Type B pancreatic cell (in vitro differentiated cells): ENCODE measurements at places on chromosomes 11 and 22. TPM values are rescaled to one million over a fixed set of nuclear protein-coding genes. Genes with fewer than 3 reads are reported as not detected.

- H3K27ac ChIP-seq = no peak overlapping the region
- DNase-seq = no peak
- H3K4me1 ChIP-seq = no peaks in the 10 kb centered on the region
- H3K4me3 ChIP-seq = no peak overlapping the region
Observed at GRCh38 chr22:44245438-44245837, 64.7 kb downstream of the PARVG start.

- H3K27me3 ChIP-seq = no peaks in the 10 kb centered on the region
- H3K36me3 ChIP-seq = peaks cover 26% of the 10 kb centered on the region
- no peak for DNase-seq
- H3K27ac ChIP-seq = no peak overlapping the region
- H3K4me1 ChIP-seq = peaks cover 9% of the 10 kb centered on the region
Observed at GRCh38 chr11:116849060-116849459, 11.6 kb upstream of the APOA1 start.

DNA sequence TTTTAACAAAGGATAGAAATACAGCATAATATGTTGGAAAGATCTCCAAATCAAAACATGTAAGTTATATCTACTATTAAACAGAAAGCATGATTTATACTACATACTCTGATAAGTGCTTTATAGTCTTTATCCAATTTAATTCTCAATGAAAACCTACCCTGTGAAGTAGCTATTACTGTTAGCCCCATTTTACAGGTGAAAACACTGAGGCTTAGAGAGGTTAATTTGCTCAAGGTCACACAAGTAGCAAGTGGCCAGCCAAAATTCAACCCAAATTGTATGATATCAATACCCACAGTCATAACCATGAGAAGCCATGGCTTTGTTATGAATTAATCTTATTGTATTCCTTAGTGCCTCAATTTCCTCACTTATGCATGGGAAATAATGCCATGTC, 675 bp upstream of the OR5AN1 start:
- no peaks in the 10 kb centered on the region for H3K4me1 ChIP-seq
- no peaks in the 10 kb centered on the region for H3K36me3 ChIP-seq
- no peak overlapping the region for H3K27ac ChIP-seq
- no peak for DNase-seq
- no peaks in the 10 kb centered on the region for H3K27me3 ChIP-seq

- no peak overlapping the region for H3K27ac ChIP-seq
- peak; percentile 61 for DNase-seq
- H3K4me1 ChIP-seq = no peaks in the 10 kb centered on the region
Observed at GRCh38 chr22:36736701-36737320, 33.3 kb upstream of the CACNG2 start.

GRCh38 chr22:43088627-43088983, 586 bp downstream of the TTLL1 start:
- H3K27ac ChIP-seq = peak overlapping the region; percentile 70
- H3K27me3 ChIP-seq = no peaks in the 10 kb centered on the region
- peaks cover 6% of the 10 kb centered on the region for H3K36me3 ChIP-seq
- no peak for DNase-seq
- peak overlapping the region; percentile 89 for H3K4me3 ChIP-seq
- no peaks in the 10 kb centered on the region for H3K4me1 ChIP-seq

DNA sequence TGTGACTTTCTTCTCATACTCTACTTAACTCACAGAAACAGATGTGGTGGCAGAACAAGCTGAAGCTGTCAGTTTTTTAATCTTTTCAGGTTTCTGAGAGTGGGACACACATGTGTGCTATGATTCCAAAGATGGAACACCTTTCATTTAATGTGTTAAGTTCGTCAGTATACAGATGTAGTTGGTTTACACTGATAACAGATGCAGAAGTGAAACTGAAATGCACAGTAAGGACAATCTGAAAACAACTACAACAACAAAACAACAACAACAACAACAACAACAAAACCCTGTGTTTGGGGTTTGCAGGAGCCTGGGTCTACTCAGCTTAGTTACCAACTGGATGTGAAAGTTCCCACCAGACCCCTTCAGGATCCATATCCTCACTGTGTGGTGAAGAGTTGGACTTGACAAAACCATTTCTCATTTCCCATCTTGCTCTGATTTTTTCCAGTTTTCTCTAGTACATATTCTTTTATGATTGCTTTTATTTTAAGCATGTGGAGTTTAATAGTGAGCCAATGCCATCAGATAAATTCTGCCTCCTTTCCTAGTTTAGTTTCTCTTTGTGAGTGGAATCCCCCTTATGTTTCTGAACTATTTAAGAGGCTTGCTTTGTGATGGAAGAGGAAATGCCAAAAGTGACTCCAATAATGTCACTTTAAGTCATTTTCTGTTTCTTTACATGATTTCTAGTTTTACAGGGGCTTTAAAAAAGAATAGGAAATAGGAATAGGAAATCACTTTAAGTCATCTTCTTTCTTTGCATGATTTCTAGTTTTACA, 47.8 kb downstream of the ARHGAP42 start:
- DNase-seq = no peak
- no peak overlapping the region for H3K27ac ChIP-seq
- no peak overlapping the region for H3K4me3 ChIP-seq
- H3K4me1 ChIP-seq = peaks cover 25% of the 10 kb centered on the region
- H3K27me3 ChIP-seq = no peaks in the 10 kb centered on the region
- peaks cover 4% of the 10 kb centered on the region for H3K36me3 ChIP-seq

- no peak for DNase-seq
- peak overlapping the region; percentile 67 for H3K27ac ChIP-seq
- peaks cover 8% of the 10 kb centered on the region for H3K4me1 ChIP-seq
Observed at GRCh38 chr22:24422102-24422665, 5.2 kb upstream of the ADORA2A start.

DNA sequence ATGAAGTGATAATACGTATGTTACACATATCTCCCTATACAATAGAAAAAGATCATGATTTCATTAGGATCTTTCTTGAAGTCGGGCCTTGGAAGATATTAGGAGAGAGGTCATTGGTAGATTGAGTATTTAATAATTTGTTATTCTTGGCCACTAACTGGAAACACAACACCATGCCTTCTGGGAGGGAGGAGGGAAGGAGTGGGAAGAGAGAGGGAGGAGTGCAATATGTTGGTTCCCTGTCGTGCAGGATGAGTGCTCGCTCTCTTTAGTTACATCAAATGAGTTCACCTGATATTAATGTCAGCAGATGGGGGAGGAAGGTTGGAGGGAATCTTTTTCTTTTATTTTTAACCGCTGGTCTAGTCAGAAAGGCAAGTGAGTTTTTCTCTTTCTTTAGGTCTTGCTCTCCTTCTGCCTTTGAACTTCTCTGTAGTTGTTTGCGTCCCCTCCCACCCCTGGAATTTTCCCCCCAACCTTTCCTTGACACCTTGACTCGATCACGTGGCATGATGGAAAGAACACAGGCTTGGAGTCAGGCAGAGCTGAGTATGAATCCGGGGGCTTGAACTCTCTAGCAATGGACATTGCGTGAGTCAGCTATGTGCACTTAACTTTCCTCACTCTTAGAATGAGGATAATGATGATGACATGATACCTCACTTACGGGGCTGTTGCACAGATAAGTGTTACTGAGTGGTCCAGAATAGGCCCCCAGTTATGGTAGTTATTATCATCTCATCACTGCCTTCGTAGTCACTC, 6.2 kb downstream of the ADAMTS15 start:
- no peak for DNase-seq
- H3K27me3 ChIP-seq = peaks cover 33% of the 10 kb centered on the region
- H3K36me3 ChIP-seq = peaks cover 13% of the 10 kb centered on the region
- H3K4me1 ChIP-seq = peaks cover 34% of the 10 kb centered on the region
- peak overlapping the region; percentile 15 for H3K4me3 ChIP-seq
- H3K27ac ChIP-seq = no peak overlapping the region

DNA sequence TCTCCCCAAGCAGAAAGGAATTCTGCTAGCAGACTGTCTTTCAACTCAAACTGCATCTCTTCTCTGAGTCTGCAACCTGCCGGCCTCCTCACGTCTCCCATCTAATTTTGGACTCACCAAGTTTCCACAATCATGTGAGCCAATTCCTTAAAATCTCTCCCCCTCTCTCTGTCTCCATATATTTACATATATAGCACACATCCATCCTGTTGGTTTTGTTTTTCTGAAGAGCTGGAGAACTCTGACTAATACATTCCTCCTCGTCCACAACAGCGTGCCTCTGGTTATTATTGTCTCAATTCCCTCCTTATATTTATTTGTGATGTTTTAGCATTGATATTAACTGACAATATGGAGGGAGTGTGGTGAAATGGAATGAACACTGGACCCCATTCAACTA, 29.6 kb upstream of the FJX1 start:
- H3K27ac ChIP-seq = no peak overlapping the region
- no peak overlapping the region for H3K4me3 ChIP-seq
- H3K36me3 ChIP-seq = no peaks in the 10 kb centered on the region
- no peak for DNase-seq
- peaks cover 58% of the 10 kb centered on the region for H3K27me3 ChIP-seq

DNA sequence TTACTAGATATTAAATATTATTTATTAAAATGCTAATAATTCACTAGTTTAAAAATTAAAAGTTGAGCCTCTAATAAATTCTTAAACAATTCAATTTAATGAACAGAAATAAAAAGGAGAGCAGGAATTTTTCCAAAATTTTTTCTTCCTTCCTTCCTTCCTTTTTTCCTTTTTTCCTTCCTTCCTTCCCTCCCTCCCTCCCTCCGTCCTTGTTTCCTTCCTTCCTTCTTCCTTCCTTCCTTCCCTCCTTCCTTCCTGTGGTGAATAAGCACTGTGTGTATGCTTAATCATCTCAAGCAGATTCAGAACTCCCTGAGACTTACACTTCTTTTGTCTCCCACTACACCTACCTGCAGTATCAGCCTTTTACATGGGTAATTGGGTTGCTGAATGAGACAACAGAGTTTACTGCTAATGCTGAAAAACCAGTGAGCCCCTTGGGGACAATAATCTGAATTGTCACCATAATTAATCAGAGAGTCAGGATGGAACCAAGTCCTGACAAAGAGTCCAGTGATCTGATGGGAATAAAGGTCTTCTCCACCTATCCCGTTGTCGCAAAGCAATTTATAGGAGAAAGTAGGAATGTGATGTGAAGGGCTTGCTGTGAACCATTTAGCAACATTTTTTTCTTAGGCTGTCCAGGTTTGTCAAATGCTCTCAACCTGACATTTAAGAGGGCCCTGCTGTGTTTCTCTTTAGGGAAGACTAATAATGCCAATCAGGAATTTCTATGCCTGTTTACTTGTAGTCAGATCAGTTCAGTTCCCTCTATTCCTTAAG, 58.1 kb upstream of the CEP295 start:
- H3K4me1 ChIP-seq = no peaks in the 10 kb centered on the region
- H3K27ac ChIP-seq = no peak overlapping the region
- no peak for DNase-seq
- H3K27me3 ChIP-seq = peaks cover 14% of the 10 kb centered on the region

- no peak overlapping the region for H3K4me3 ChIP-seq
- no peak for DNase-seq
- no peaks in the 10 kb centered on the region for H3K36me3 ChIP-seq
- H3K27me3 ChIP-seq = no peaks in the 10 kb centered on the region
Observed at GRCh38 chr11:122488892-122489706, 166.4 kb upstream of the UBASH3B start.

DNA sequence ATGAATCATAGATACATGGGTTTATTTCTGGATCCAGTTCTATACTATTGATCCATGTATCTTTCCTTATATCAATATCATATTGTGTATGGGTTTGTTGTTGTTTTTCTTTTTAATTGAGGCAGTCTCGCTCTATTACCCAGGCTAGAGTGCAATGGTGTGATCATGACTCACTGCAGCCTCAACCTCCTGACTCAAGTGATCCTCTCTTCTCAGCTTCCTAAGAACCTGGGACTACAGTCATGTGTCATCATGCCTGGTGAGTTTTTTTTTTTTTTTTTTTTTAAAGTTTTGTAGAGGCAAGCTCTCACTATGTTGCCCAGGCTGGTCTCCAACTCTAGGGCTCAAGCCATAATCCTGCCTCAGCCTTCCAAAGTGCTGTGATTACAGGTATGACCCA, 1589.4 kb upstream of the TENM4 start:
- no peak overlapping the region for H3K27ac ChIP-seq
- peaks cover 3% of the 10 kb centered on the region for H3K27me3 ChIP-seq
- H3K4me3 ChIP-seq = no peak overlapping the region

- DNase-seq = peak; percentile 48
- peaks cover 48% of the 10 kb centered on the region for H3K27me3 ChIP-seq
- H3K36me3 ChIP-seq = no peaks in the 10 kb centered on the region
- peaks cover 21% of the 10 kb centered on the region for H3K4me1 ChIP-seq
- H3K27ac ChIP-seq = peak overlapping the region; percentile 70
Observed at GRCh38 chr11:113505541-113506375, 30.6 kb upstream of the DRD2 start.

DNA sequence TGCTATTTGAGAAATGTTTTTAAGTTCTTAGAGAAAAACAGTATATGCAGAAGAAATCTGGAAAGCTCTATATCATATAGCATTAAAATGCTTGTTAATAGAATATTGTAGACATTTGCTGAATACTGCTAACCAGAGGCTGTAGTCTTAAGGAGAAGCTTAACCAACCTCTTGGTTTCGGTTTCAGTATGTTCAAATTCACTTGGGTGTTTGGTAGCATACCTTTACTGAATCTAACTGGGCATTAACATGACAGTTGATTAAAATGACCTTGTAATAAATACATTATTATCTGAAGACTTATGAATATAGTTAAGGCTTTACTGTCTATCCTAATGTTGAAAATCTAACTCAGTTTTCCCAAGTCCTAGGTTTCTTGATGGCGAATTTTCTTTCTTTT, 5.4 kb downstream of the PCF11 start:
- H3K4me3 ChIP-seq = peak overlapping the region; percentile 61
- no peaks in the 10 kb centered on the region for H3K27me3 ChIP-seq
- DNase-seq = no peak
- peaks cover 51% of the 10 kb centered on the region for H3K36me3 ChIP-seq
- peak overlapping the region; percentile 100 for H3K27ac ChIP-seq

DNA sequence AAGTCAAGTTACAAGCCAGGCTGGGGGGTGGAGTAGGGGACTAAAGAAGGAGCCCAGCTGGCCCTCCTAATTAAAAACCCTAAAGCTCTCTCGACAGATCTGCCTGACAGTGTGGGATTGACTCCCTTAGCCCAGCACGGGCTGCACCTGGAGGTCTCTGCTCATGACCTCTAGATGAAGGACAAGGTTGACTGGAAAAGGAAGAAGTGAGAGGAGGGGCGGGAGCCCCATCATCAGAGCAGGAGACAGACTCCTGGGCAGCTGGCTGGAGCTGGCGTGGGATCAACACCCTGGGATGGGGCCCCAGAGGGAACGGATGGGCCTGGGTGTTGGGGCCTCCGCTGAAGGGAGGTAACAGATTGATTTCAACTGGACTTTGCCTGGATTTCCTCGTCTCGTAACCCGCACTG, 46.1 kb downstream of the RPUSD4 start:
- H3K27ac ChIP-seq = no peak overlapping the region
- H3K4me1 ChIP-seq = peaks cover 67% of the 10 kb centered on the region
- H3K36me3 ChIP-seq = no peaks in the 10 kb centered on the region
- no peak overlapping the region for H3K4me3 ChIP-seq
- no peak for DNase-seq
- H3K27me3 ChIP-seq = no peaks in the 10 kb centered on the region

- DNase-seq = no peak
- no peaks in the 10 kb centered on the region for H3K36me3 ChIP-seq
- no peak overlapping the region for H3K27ac ChIP-seq
- no peaks in the 10 kb centered on the region for H3K4me1 ChIP-seq
Observed at GRCh38 chr11:96752221-96752620, 362.4 kb downstream of the JRKL start.

OR52A1 gene
- not detected in 2 replicates for total RNA-seq

LMO2 gene
- 12.7 and 13.0 TPM in 2 replicates for total RNA-seq

CALCA gene
- 0.86 and 1.2 TPM in 2 replicates for total RNA-seq

RFPL1 gene
- total RNA-seq = not detected in 2 replicates

OR10A5 gene
- total RNA-seq = not detected in 2 replicates

SCGB1D2 gene
- not detected in 2 replicates for total RNA-seq

GPR83 gene
- total RNA-seq = 0.36 and 0.43 TPM in 2 replicates

DEPDC7 gene
- 3.7 and 6.6 TPM in 2 replicates for total RNA-seq

TRIM44 gene
- total RNA-seq = 46.0 and 70.6 TPM in 2 replicates

TSPAN32 gene
- 2.6 and 7.2 TPM in 2 replicates for total RNA-seq

OR56A1 gene
- not detected in 2 replicates for total RNA-seq
